ENCODE measurements at places on chromosomes 3 and 15.

GRCh38 chr3:57151021-57151449 lies 14.1 kb downstream of the IL17RD start:
- no peak for DNase-seq

DNA sequence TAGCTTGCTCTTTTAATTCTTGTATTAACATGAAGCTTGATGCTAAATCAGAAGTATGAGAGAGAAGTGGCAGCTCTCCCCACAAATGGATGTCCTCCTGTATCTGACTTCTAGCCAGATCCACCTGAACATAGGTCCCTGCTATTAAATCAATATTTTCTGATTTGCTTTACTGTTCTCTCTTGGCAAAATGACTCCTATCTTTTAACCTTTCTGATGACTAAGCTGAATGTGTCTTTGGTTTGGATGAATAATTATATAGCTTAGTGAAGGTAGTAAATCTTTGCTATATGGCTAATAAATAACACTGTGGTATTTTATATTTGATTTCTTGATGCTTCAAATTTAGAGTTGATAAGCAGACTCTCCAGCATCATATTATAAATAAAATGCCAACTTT lies 28.3 kb upstream of the ARL14 start:
- DNase-seq: no peak

- DNase-seq: no peak
Observed at GRCh38 chr15:92394309-92395097, 822 bp downstream of the ST8SIA2 start.

- no peak for DNase-seq
Observed at GRCh38 chr3:127964816-127965215, 49.8 kb downstream of the KBTBD12 start.

GRCh38 chr15:99052205-99052604 lies 44.6 kb upstream of the PGPEP1L start:
- no peak for DNase-seq

GRCh38 chr15:76901965-76902364 lies 3.2 kb downstream of the SCAPER start:
- DNase-seq: no peak

- no peak for DNase-seq
Observed at GRCh38 chr3:23644676-23645075, 161.1 kb upstream of the UBE2E1 start.

DNA sequence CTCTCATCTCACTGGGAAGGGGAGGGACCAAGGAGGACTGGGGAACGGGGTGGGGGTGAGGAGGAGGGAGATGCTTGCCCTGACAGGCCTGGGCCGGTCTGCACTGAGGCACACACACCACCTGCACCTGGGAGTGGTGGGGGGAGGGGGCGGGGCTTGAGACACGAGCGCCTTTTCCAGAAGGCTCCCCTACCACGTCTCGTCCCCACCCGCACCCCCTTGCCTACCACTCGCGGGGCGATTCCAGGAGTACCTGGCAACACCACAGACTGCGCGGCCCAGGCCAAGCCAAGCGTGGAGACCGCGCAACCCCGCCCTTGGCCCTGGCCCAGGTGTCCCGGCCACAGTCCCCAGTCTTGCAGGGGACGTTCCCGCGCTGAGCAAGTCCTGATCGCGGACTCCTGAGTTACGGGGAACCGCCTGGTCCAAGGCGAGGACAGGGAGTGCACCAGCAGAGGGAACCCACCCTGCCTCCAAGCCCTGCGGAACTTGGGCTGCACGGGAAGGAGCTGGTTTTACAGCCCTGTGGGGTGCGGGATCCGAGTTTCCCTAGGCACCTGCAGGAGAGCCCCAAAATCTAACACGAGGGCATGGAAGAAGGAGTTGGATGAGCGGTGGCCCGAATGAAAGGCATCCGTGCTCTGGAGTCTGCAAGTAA lies 68.1 kb upstream of the SH3GL3 start:
- DNase-seq: no peak

DNA sequence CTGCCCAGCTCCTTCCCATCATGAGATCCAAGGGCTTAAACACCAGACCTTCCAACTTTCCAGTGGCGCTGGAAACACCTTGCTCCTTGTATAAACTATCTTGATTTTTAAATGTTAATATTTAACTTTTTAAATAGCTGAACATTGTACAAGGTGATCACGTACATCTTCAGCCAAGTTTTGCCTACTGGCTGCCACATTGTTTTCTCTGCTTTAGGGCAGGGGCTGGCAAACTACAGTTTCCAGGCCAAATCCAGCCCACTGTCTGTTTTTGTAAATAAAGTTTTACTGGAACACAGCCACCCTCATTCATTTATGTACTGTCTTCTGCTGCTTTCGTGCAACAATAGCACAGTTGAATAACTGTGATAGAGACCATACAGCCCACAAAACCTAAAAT lies 27.6 kb upstream of the FOXP1 start:
- DNase-seq: no peak

DNA sequence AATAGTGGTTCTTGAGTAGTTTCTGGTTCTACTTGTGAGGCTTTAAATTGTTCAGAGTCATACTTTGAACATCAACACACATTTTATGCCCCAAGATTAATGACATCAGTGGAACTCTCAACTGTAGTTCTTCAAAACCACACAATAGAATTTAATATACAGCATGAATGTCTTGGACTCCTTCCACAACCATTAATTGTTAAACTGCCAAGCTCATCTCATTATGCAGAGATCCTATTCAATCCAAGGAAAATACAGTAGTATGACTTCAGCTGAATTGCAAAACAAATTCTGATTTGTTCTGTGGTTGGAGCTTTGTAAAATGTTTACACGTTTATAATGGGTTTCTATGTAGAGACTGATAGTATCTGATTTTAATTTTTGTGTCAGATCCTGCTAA lies 199.2 kb upstream of the SLC2A2 start:
- no peak for DNase-seq

- no peak for DNase-seq
Observed at GRCh38 chr3:132256989-132257388, 60.2 kb upstream of the ACP3 start.
